Activated CD4-positive, alpha-beta T cell treated with anti-CD3 and anti-CD28 coated beads, Interleukin-2, amount 50 U/mL, for 16 hours (primary cell): ENCODE measurements at places on chromosomes 2 and 18.

DNA sequence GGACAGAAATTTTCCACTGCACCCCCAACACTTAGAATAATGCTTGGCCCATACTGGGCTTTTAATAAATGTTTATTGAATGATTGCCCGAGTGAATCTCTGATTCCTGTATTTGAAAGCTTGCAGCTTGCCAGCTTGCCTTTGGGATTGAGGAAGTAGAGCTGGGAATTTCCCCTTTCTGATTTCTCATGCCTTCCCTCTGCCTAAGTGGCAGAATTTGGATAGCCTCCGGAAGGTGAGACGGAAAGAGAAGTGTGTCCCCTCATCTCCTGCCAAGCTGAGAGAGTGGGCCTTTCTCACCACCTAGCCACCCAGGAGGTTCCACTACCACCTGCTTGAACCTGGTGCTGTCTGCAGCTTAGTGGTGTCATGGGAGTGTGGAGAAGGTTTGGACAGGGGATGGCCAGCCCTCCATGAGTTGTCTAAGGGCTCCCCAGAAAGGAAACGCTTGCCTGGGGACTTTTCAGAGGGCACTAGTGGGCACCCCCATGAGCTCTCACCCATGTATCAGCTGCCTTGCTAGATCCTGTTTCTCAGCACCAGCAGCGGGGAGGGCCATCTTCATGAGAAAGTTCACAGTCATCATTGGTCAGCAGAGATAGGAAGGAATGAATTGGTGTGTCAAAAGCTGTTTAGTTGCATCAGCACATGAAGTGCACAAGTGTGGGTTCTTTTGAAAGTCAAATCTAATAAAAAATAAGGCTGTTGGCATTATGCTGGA is 8.6 kb upstream of the NCOA1 start:
- no peak for DNase-seq

- DNase-seq, result peak; percentile 27
Observed at GRCh38 chr2:213034585-213034984, 116.8 kb downstream of the IKZF2 start.

GRCh38 chr2:96737831-96738230 is 2.0 kb downstream of the LMAN2L start:
- DNase-seq, result peak; percentile 12

DNA sequence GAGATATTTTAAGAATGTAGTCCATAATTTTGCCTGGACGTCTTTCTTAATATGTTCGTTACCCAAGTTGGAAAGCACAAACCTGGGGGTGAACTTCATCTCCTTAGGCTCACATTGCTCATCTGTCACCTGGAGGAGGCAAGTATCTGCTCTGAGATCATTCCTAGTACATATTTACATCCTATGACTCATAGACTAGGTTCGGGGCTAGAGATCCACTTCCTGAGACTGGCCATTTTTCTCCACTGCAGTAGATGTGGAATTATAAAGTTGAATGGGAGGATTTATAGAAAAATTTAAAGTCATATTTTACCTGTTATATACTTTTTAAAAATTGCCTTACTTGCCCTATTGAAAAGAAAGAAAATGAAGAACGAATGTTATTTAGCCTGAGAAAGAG is 77.5 kb upstream of the PROKR1 start:
- DNase-seq, result no peak

- no peak for DNase-seq
Observed at GRCh38 chr2:132282911-132283310, 121.2 kb upstream of the ANKRD30BL start.

DNA sequence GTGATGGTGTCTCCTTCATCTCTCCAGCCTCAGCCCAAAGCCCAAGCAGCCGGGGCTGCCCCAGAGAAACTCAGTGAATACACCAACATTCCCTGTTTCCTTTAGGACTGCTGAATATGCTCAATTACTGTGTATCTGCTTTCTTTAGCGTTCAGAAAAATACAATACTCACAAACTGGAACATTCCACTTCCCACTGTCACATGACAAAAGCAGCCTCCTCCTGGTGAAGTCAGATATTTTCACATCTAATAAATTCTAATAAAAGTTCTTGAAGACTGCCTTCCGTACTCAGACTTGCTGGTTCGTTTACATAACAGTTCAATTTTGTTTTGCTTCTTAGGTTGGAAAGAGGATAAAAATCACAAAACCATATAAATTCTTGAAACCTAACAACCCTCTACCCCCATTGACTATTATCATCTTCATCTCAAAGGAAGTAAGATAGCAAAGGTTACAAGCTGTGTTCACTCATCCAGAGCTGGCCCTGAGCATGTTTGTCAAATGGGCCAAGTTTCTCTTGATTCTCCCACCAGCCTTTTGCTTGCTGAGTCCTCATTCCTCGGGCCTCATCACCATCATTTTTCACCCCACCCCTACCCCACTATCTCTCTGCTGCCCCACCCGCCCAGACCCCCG is 190.8 kb upstream of the HNRNPA3 start:
- no peak for DNase-seq

- DNase-seq, result no peak
Observed at GRCh38 chr2:120239488-120240287, 13.0 kb upstream of the RALB start.

DNA sequence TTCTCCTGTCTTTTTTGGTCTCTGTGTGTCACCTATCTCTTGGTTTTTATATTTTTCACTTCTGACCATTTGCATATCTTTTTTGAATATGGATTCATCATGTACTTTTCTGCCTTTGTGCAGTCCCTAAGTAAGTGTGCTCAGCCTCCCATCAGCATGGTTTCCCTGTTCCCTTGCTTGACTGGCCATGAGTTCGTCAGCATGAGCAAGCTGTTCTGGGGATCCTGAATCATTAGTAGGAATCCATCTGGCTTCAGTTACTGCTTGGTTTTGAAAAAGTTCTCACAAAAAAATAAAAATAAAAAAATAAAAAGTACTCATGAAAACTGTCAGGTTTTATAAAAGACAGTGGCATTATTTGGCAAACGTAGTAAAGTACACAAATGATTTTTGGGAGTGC is 144.1 kb downstream of the NCOA1 start:
- no peak for DNase-seq

DNA sequence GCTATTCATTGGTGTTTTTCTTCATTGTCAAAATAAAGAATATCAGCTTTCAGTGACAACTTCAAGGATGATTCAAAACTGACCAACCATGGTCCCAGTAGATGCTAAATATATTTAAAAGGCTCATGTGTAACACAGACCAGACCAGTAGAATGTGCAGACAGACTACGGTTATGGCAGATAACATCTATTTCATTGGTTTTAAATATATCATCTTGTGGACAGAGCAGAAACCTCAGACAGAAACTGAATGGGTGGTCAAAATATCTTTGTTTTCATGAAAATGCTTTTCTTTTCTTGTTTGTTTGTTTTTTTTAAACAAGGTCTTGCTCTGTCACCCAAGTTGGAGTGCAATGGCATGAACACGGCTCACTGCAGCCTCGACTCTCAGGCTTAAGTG is 107.4 kb upstream of the CREB1 start:
- no peak for DNase-seq

GRCh38 chr2:152781175-152781574 is 62.8 kb downstream of the ARL6IP6 start:
- DNase-seq, result no peak

DNA sequence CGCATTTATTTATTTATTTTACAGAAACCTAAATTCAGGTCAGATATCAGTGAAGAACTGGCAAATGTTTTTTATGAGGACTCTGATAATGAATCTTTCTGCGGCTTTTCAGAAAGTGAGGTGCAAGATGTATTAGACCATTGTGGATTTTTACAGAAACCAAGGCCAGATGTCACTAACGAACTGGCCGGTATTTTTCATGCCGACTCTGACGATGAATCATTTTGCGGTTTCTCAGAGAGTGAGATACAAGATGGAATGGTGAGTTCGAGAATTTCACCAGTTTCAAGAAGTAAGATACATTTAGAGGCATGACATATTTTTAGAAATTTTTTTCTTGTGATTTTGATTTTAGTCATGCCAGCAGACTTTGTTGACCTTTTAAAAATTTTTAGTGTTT is 4.6 kb downstream of the CDCA7 start:
- peak; percentile 84 for DNase-seq

- no peak for DNase-seq
Observed at GRCh38 chr2:25418944-25419677, 77.4 kb upstream of the DNMT3A start.

DNA sequence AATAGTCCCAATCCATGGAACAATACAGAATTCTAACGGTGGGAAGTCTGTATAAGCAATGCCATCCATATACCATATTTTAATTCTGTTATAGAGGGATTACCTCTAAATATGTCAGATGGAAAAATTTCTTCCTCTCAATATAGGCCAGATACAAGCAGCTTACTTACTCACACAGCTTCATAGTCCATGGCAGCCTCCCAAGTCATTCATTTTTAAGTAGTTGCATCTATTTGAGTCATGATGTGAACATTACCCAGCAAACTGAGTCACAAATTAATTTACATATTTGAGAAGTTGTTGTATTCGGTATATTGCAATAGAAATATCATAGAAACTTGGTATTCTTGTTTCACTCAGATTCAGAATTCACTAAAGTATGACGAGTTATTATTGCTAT is 20.3 kb downstream of the TBR1 start:
- DNase-seq, result no peak

DNA sequence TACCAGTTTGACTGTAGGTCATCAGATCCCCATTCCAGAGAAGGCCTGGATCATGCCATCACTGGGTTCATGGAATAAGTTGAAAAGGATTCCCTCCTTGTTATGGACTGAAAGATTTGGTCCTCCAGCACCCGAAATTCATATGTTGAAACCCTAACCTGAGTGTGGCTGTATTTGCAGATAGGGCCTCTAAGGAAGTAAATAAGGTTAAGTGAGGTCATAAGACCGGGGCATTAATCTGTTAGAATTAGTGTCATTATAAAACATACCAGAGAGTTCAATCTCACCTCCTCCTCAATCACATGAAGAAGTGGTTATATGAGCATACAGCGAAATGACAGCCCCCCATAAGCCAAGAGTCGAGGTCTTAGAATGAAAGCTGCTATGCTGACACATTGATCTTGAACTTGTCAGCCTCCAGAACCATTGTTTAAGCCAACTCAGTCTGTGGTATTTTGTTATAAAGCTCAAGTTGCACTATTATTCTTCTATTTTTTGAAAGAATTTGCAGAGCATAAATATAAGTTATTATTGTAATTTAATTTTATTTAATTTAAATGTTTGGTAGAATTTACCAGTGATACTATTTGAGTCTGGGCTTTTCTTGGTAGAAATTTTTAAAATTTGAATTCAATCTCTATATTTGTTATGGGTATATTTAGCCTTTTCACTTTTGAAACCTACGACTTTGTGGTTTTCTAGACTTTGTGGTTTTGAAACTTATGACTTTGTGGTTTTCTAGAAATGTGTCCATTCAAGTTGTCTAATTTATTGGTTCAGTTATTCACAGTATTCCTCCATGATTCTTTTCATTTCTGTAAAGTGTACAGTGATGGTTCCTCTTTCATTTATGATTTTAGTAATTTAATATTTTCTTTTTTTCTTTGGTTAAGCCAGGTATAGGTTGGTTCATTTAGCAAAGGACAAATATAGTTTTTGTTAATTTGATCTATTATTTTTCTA is 1206.7 kb upstream of the CDH2 start:
- no peak for DNase-seq

DNA sequence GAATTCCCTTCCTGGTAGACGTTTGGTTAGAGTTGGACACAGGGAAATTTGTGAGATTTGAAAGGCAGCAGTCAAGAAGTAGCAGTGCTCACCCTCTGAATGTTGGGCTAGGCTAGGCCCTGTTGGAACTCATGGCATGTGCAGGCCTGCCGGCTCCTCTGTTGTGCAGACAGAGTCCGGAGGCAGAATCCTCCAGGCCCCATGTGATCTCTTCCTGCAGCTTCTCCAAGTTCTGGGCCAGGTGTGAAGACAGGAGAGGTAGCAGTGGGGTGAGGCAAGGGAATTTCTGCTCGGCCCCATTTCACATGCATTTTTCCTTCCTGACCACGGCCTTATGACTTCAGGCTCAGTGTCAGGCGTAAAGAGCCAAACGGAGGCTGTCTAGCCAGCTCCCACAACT is 36.9 kb upstream of the RAB31 start:
- DNase-seq, result no peak
